ENCODE measurements at places on chromosomes 1 and 21.

DNA sequence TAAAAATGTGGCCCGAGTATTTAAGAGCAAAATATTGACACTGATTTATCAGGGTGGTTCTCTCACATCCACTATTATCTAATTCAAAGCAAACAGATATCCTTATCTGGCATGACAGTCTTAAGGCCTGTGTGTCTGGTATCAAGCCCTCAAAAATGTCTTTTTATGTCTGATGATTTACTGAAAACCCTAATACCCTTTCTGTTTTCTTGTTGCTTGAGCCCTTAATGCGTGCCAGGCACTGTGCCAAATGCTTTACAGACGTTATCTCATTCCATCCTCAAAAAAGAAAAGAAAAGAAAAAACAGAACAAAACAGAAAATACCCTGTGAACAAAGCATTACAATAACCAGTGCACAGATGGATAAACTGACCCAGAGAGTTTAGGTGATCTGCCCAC is 5.7 kb downstream of the DUSP23 start:
- DNase-seq = no peak

DNA sequence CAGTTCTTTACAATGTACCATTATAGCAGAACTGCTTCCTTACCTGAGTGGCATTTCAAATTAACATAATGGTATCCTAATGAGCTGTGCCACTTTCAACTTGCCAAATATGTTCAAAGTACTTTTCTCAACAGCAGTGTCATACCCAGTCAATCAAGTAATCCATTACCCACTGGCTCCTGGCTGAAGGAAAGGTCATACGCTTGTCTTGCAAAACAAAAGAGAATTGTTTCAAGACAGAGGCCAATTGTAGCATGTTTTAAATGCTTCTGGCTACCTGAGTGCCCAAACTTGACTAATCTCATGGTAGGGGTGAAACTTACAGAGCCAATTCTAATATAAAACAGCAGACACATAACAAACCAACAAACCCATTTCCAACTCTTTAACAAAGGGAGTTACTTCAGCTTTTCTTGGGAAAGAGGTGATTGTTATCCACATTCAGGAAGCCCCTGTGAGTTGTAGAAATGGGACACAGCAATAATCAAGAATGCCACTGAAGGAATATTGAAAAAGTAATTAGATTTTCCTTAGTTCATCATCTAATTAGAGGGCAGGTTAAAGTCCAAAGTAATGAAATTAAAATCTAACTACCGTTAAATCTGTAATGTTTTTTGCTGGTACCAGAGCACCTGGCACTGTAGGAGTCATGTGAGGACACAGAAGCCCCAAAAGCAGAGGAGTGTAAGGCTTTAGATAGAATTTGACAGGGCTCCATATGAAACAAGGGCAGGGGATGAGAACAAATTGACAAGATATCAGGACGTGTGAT is 241.9 kb downstream of the RWDD3 start:
- no peak for DNase-seq

GRCh38 chr21:36436829-36437744 is 42.8 kb downstream of the CLDN14 start:
- peak; percentile 2 for DNase-seq

- DNase-seq = peak; percentile 61
Observed at GRCh38 chr1:226046240-226046639, 16.3 kb upstream of the H3-3A start.

- DNase-seq = no peak
Observed at GRCh38 chr1:7259955-7260354, 474.7 kb downstream of the CAMTA1 start.

GRCh38 chr1:2320760-2321667 is 70.3 kb downstream of the MORN1 start:
- no peak for DNase-seq

- DNase-seq = no peak
Observed at GRCh38 chr1:239268941-239269340, 117.4 kb upstream of the CHRM3 start.

GRCh38 chr1:214402613-214403083 is 121.7 kb downstream of the SMYD2 start:
- peak; percentile 58 for DNase-seq

DNA sequence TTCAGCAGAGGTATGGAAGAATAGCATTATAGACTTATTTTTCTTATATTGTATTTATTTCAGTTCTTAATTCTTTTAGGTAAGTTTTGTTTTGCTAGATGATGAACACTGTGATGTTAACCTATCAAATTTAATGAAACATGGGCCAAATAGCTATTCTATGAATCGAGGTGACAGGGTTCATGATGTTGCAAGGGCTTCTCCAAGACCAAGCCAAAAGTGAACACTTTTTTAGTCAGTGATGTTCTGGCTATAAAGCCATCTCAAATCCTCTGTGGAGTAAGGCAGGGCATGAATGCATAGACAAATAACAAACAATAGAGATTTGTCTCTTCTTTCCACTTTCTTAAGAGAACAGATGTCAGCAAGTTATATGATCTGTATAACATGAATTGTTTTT is 26.7 kb downstream of the C1orf146 start:
- DNase-seq = peak; percentile 35

DNA sequence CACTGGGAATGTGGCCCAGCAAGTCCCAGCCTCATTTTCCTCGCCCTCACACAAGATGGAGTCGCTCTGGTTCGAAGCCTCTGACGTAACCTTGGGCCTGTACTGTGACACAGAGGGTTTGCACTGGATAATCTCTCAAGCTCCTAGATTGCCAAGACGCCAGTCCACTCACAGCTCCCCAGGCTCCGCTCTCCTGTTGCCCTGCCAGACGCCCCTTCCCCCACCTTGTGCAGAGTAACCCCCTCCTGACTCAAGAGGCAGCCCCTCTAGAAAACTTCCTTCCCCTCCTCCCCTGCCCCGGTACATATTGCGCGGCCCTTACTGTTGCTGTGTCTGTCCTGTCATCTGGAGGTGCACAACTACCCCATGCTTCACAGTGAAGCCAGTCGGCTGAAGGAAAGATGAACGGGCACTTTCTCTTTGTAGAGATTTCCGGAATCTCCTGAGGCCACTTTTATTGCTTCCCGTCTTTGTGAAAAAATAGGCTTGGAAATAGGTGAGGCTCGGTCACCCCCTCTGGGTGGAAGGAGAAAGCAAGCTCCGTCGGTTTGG is 981 bp upstream of the KIAA1614 start:
- DNase-seq = peak; percentile 23

DNA sequence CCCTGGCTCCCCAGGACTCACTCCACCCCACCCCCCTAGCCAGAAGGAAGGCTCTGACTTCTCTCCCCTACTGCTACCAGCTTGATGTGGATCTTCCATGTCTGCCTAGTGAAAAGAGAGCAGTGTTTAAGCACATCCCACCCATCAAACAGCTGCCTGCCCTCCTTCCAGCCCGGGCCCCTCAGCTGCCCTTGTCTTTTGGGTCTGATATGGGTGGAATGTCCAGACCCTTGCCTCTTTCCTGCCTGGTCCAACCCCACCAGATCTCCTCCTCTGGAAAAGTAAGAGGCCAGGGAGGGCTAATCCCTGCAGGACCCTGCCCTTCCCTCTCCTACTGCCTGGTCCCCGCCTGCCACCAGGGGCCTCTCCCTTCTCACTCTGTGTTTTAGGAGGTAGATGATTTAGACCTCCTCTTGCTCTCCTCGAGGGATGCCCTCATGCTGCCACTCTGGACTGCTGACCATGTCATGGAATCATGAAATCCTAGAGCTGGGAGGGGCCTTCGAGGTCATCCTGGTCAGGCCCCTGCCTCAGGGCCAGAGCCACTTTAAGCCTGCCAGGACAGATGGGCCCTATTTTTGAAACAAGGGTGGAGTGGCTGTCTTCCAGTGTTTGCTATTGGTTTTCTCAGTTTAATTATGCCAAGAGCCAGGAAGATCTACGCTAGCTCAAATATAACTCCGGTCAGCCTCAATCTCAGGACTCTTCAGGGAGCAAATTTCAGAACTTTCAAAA is 15.8 kb upstream of the HSPG2 start:
- DNase-seq = no peak

DNA sequence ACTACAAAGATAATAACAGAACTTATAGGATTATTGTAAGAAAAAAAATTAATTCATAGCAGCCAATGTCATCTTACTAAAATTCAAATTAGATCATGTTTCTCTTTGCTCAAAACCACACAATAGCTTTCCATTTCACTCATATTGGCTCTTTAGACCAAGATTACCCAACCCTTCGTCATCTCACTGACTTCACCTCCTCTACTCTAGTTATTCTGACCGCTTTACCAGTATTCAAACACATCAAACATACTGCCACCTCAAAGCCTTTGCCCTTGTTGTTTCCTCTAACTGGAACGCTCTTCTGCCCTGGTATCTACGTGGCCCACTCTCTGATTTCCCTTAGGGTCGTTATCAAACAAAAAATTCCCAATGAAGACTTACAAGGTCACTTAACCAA is 1.7 kb downstream of the ANGPTL3 start:
- DNase-seq = peak; percentile 49

DNA sequence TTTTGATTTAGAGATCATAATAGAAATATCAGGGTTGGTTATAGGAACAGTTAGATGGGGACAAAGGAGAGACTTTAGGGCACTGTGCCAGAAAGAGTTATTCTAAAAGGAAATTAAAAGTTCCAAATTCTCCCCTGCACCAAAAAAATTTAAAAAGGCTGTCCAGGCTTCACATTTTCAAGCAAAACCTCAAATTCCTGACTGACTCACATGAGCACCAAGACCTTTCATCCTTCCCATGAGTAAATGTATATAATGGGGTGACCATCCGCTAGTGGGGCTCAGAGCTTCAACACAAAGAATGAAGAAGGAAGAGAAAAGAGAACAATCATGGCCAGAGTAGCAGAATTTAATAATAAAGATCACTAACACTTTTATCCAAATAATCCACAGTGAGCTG is 131.6 kb upstream of the MROH9 start:
- DNase-seq = peak; percentile 39

DNA sequence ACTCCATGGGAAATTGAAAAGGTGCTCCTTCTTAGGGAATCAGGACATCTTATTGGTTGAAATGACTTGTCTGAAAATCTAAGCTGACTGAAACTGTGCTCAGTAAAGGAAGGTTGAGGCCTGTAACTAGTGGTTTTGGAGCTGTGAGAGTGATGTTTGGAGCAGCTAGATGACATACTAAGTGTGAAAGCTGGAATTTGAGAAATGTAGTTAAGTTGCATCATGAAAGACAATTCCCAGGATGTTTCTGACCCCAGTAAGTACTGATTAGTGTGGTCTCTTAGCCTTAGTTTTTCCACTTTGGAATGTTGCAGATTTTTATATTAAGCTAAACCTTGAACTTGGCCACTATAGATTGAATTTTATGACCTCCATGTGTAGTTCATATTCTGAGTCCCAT is 154.9 kb downstream of the PAPPA2 start:
- DNase-seq = peak; percentile 10

GRCh38 chr1:43237121-43237520 is 32.7 kb upstream of the TMEM125 start:
- DNase-seq = no peak

DNA sequence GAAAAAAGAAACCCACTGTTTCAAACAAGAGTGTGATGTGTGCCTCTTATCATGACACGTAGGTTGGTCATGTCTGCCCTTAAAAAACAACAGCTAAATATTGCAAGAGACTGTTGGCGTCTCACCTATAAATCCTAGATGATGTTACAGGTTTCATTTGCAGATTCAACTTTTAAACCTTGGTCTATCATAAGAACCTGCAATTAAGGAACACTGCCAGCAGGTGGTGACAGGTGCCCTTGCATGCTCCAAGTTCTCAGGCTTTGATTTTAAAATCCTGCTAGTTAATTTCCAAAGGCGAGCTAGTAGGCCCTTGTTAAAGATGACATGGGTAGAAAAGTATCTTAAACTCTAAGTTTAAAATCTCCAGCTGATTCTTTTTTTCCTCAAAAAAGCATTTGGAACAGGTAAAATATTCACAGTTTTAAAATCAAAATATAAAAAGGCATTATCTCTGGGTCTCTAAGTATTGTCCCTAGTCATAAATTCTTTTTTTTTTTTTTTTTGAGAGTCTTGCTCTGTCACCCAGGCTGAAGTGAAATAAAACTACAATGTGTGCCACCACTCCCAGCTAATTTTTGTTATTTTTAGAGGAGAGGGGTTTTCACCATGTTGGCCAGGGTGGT is 39.1 kb downstream of the CLSTN1 start:
- DNase-seq = peak; percentile 54

GRCh38 chr1:201709564-201710295 is 119.2 kb upstream of the IPO9 start:
- DNase-seq = peak; percentile 78

DNA sequence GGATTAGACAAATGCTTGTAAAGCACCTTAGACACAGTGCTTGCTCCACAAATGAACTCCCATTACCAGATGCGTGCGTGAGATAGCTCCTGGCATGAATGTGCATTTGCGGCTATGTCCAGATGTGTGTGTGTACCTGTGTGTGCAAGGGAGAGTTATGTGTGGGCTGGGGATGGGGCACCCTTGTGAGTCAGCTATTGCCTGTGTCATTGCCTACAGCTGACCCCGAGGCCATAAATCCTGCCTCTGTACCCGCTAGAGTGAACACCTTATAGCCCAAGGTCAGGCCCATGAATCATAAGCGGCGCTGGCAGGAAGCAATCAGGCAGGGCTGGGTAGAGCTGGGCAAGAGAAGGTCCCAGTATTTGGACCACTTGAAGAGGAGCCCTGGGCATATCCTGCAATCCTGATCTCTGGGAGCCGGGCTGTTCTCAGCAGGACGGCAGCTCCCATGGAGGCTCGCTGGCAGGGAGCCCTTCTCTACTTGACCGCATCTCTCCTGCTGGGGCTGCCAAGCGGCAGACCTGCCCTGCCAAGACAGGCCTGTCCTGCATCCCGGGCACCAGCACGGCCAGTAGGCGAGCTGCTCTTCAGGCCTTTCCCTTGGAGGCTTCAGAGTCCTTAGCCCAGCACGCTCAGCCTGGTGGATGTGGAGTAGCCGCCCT is 86.4 kb downstream of the TMEM53 start:
- DNase-seq = no peak

DNA sequence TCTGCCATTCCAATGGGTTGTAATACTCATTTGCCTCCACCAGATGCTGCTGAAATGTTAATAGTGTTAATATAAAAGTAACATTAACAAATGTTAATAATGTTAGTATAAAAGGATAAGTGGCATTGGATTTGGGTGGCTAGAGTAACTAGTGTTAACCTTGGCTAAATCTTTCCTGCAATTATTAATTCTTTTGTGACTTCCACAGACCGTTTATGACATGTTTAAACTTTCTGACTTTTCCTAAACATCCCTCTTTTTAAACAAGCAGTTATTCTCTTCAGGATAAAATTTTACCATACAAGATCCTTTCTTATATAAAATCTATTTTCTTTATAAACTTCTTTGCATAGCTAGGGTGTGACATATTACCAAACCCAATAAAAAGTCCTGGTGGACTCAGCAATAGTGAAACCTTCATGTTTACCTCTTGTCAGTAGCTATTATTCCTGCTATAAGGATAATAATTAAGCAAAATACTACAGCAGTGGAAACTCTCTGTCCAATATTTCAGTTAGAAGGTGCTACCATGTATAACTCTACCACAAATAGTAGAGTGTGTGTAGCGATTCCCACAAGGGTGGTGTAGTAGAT is 41.5 kb downstream of the CCDC30 start:
- DNase-seq = no peak

Data from HCEC 1CT (cell line).